Gastrocnemius medialis (tissue), 4 donors: ENCODE measurements at places on chromosomes 1 and 21. TPM values are rescaled to one million over a fixed set of nuclear protein-coding genes. Genes with fewer than 3 reads are reported as not detected.

BECN2 gene
- total RNA-seq: not detected

MECR gene
- total RNA-seq: 26.8 TPM

DMRTA2 gene
- total RNA-seq: not detected

DNA sequence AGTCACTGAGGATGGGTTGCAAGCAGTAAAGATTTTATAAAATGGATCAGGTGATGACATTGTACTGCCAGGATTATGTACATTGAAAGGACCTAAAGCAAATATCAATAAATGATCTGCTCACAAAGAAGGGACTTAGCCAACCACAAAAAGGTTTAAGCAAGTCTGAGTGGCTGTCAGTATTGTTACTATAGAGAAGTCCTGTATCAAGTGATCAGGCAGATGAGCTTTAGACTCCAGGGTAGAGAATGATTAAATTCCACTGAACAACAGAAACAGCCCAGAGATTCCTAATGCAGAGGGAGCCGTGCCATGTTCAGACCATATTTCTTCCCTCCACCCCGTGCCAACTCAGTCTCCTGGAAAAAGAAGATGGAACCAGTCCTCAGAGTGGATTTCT is 138.9 kb downstream of the SETD4 start:
- H3K36me3 ChIP-seq: no peaks in the 10 kb centered on the region
- H3K4me1 ChIP-seq: no peaks in the 10 kb centered on the region
- no peak for DNase-seq
- H3K27ac ChIP-seq: no peak overlapping the region
- H3K27me3 ChIP-seq: no peaks in the 10 kb centered on the region

DNA sequence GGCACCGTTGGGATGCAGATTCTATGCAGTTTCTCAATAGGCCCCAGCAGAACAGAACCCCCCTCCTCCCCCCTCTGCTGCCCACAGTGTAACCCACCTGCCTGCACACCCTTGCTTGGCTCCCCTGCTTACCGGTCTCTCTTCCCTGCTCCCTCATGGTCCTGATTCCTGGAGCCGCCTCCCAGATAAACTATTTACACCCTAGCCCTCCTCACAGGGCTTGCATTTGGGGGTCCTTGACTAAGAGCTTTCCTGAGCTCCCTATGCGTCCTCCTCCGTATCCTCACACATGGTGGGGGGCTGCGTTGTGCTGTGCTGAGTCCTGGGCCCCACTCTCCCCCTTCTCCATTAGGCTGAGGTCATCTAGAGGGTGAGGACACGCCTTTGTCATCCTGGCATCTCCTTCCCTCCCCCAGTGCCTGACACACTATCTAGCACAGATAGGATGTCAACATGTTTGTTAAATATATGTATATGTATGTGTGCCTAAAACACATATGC is 121.9 kb downstream of the GRIK3 start:
- H3K27ac ChIP-seq: no peak overlapping the region
- no peaks in the 10 kb centered on the region for H3K36me3 ChIP-seq
- no peak overlapping the region for H3K4me3 ChIP-seq
- H3K4me1 ChIP-seq: no peaks in the 10 kb centered on the region
- no peak for DNase-seq

GRCh38 chr1:53409695-53410094 is 49.5 kb upstream of the DMRTB1 start:
- H3K4me1 ChIP-seq: no peaks in the 10 kb centered on the region
- H3K36me3 ChIP-seq: no peaks in the 10 kb centered on the region
- H3K27ac ChIP-seq: no peak overlapping the region
- no peak for DNase-seq

GRCh38 chr1:96962216-96962615 is 240.6 kb downstream of the PTBP2 start:
- H3K4me1 ChIP-seq: no peaks in the 10 kb centered on the region
- no peaks in the 10 kb centered on the region for H3K27me3 ChIP-seq
- no peaks in the 10 kb centered on the region for H3K36me3 ChIP-seq
- DNase-seq: no peak
- H3K4me3 ChIP-seq: no peak overlapping the region

DNA sequence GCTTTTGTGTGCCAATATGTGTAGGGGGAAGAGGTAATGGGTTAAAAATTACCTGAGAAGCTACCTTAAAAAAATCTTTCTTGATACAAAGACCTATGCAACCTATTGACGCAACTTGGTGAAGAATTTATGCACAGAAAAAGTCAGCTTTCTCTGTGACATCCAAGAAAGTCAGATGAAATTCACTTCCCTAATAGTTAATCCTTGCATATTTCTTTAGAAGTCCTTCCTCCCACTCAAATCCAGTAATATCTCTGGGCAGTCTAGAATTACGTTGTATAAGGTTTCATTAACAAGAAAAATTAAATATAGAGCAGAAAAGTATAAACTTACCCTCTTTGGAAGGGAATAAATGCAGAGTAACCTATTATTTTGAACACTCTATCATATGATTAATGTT is 2.9 kb downstream of the UBAP2L start:
- peaks cover 42% of the 10 kb centered on the region for H3K4me1 ChIP-seq
- H3K27me3 ChIP-seq: no peaks in the 10 kb centered on the region
- peak overlapping the region; percentile 100 for H3K27ac ChIP-seq
- H3K36me3 ChIP-seq: peaks cover 24% of the 10 kb centered on the region
- H3K4me3 ChIP-seq: no peak overlapping the region

- H3K27me3 ChIP-seq: no peaks in the 10 kb centered on the region
- DNase-seq: no peak
- H3K27ac ChIP-seq: no peak overlapping the region
- no peaks in the 10 kb centered on the region for H3K36me3 ChIP-seq
- H3K4me3 ChIP-seq: no peak overlapping the region
- no peaks in the 10 kb centered on the region for H3K4me1 ChIP-seq
Measured at GRCh38 chr1:30743584-30744059, 14.0 kb downstream of the LAPTM5 start.

DNA sequence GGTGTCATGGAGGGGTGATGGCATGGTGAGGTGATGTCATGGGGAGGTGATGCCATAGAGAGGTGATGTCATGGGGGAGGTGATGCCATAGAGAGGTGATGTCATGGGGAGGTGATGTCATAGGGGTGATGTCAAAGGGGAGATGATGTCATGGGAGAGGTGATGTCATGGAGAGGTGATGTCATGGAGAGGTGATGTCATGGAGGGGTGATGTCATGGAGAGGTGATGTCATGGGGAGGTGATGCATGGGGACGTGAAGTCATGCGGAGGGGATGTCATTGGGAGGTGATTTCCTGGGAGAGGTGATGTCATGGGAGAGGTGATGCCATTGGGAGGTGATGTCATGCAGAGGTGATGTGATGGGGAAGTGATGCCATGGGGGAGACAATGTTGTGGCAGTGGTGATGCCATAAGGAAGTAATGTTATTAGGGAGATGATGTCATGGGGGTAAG is 92.1 kb upstream of the C1orf174 start:
- peaks cover 4% of the 10 kb centered on the region for H3K27me3 ChIP-seq
- DNase-seq: no peak
- no peak overlapping the region for H3K4me3 ChIP-seq

GRCh38 chr21:45592208-45592619 is 50.0 kb upstream of the SLC19A1 start:
- H3K36me3 ChIP-seq: no peaks in the 10 kb centered on the region
- H3K4me3 ChIP-seq: no peak overlapping the region
- H3K27ac ChIP-seq: no peak overlapping the region
- H3K27me3 ChIP-seq: peaks cover 35% of the 10 kb centered on the region
- no peak for DNase-seq
- no peaks in the 10 kb centered on the region for H3K4me1 ChIP-seq

GRCh38 chr1:3900150-3900968 is at the start of gene C1orf174:
C1orf174 (minus strand) TSS chr1:3900272; CDS start chr1:3900186, 86 bp downstream.
- DNase-seq: peak; percentile 97
- H3K27me3 ChIP-seq: no peaks in the 10 kb centered on the region
- peak within 1 kb of the TSS; percentile 98 for H3K27ac ChIP-seq
- no peaks in the 10 kb centered on the region for H3K36me3 ChIP-seq
- H3K4me3 ChIP-seq: peak within 1 kb of the TSS; percentile 95
